Pulmonary artery endothelial cell (primary cell): ENCODE measurements at places on chromosomes 5 and 9. TPM values are rescaled to one million over a fixed set of nuclear protein-coding genes. Genes with fewer than 3 reads are reported as not detected.

PCDHGB4 gene
- total RNA-seq, result 9.3 and 12.4 TPM in 2 replicates

CDO1 gene
- 5.5 and 6.3 TPM in 2 replicates for total RNA-seq

VCAN gene
- 1.4 and 2.0 TPM in 2 replicates for total RNA-seq

- DNase-seq, result no peak
Measured at GRCh38 chr9:127862075-127863011, 7.9 kb upstream of the ENG start.

DNA sequence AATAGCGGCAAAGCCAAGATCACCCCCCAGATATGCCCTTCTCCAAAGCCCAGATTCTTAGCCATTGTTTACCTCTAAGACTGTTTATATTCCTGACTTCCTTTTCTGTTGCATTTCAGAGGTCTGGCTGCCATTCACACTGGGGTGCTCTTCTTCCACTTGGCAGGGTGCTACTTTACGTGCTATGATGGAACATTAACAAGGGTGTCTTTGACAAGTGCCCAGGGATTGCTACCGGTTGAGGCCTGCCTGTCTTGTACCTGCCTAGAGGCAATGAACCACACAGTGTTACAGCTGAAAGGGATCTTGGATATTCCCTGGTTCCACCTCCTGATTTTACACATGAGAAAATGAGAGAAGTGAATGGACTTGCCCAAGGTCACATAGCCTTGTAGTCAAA lies 352.1 kb upstream of the KIF2A start:
- DNase-seq, result no peak
